ENCODE measurements at places on chromosomes 16 and 17.

DNA sequence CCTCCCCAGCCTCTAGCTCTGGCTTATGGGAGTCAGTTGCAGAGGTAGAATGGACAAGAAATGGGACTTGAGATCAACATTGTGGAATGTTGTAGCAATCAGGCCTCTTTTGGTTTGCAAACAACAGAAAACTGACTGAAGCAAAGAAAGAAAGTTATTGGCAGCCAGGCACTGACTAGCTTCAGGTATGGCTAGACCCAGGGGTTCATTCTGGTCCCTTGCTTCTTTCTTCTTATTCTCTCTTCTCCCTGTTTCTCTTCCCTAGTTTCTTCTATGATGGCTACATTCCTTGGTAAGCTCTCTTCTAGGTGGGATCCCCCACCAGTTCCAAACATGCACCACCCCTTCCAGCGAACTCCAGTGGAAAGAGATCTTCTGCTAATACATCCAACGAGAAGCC is 154.3 kb downstream of the CPPED1 start:
- DNase-seq: no peak

DNA sequence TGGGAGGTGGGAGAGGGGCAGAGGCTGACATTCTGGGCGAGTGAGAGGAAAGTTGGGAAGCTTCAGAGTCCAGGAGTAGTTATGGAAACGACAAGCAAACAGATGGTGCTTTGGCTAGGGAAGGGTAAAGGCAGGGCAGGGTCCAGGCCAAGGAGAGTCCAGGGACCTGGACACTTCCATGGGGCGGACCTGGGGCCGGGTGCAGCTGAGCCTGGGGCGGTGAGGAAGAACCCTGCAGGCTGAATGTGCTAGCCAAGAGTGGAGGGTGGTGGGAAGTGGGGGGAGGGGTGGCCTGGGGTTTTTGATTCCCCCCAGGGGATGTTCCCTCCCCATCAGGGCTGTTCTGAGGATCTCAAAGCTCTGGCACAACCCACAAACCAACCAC is 2.6 kb downstream of the PPP1R9B start:
- no peak for DNase-seq

DNA sequence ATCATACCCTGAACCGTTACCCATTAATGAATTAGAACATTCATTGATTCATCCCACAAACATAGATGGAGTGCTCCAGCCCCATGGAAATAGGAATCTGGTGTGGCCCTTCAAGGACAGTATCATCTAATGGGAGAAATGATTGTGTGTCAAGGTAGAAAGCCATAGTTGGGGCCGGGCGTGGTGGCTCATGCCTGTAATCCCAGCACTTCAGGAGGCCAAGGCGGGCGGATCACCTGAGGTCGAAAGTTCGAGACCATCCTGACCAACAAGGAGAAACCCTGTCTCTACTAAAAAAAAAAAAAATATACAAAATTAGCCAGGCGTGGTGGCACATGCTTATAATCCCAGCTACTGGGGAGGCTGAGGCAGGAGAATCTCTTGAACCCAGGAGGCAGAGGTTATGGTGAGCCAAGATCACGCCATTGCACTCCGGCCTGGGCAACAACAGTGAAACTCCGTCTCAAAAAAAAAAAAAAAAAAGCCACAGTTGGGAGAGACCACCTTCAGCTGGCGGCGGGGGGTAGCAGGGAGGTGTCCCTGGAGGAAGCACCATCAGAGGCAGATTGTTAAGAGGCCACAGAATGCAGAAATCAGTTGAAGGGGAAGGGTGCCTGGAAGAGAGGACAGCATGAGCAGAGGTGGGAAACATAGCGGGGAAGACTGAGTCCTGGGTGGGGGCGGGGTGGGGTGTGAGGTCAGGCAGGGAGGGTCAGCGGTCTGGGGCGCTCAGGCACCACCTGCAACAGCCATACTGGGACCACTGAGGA is 60.0 kb downstream of the USP22 start:
- DNase-seq: no peak

DNA sequence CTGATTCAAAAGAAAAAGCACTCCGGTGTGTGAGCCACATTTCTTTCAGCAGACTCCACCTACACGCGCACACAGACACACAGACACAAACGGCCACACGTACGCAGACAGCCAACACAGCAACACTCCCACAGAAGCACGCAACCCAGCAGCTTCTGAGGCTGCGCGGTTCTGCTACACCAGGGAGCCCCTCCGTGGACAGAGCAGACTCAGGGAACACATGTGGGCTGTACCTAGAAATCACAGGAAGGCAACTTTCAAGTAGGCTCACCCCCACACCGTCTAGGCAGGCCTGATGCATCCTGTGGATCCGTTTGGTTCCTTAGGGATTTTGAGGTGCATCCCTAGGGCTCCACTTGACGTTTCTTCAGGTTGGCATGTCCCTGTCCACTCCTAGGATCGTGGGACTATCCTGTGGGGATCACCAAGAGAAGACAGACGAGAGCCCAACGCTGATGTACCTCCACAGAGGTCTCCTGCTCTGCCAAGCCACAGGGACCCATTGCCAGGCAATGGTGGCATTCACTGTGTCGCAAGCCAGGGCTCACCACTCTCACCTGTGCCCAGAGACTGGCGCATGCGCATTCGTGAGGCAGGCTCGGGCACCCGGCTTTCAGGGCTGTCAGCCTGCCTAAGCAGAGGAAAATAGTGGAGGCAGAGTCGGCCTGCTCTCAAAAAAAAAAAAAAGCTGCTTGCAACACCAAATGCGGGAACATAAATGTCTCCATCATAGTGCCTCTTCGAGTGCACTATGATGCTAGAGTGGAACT is 2333.3 kb downstream of the TP53TG3F start:
- no peak for DNase-seq

DNA sequence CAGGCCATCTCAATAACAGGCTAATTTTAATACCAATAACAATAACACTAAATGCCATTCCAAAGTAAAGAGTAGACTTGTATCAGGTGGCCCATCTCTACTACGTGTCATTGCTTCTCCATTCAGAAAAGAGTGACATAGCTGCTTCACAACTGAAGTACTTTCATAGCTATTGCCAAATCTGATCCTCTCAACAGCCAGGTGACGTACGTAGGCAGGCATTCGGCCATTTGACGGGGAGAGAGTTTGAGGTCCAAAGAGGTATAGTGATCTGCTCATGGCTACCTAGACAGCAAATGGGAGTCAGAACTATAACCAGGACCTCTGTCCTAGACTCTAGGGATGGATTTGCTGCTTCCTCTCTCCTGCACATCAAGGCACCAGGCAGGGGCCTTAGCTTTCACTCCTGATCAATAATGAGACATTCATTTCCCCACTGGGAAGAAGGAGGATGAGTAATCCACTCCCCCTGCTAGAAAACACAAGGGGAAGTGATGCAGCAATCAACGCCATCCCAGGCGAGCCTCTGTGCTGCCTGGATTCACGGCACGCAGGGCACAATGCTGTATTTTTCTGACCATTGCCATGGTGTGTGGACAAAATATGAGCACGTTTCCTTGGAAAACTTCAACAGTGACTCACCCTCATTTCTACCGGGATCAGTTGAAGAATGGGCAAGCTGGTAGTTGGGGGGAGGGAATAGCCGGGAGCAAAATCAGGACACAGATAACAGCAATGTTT is 80.9 kb downstream of the SPACA3 start:
- DNase-seq: no peak

DNA sequence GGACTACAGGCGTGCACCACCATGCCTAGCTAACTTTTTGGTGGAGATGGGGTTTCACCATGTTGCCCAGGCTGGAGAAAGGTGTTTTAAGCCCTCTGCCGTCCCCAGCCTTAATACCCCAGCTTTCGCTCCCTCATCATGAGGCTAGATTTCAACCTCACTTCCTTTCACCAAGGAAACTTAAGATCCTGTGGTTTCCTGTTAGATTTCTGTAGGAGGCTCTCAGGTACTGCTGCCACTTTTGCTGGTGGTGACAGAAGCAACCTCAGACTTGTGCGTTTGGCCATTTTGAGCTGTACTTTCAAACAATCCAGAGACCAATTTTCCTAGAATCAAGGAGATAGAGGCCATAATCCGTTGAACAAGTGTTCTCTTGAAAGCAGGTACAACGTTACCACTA is 36.2 kb downstream of the MPHOSPH6 start:
- DNase-seq: no peak

- no peak for DNase-seq
These were observed 5.2 kb downstream of the EPN2 start for GRCh38 chr17:19242323-19242722.

GRCh38 chr17:3838206-3838605 is 7.8 kb downstream of the NCBP3 start:
- DNase-seq: no peak

- no peak for DNase-seq
These were observed 1.9 kb downstream of the NECAB2 start for GRCh38 chr16:83969771-83970429.

GRCh38 chr16:68166264-68166663 is 69.7 kb downstream of the ESRP2 start:
- DNase-seq: no peak

DNA sequence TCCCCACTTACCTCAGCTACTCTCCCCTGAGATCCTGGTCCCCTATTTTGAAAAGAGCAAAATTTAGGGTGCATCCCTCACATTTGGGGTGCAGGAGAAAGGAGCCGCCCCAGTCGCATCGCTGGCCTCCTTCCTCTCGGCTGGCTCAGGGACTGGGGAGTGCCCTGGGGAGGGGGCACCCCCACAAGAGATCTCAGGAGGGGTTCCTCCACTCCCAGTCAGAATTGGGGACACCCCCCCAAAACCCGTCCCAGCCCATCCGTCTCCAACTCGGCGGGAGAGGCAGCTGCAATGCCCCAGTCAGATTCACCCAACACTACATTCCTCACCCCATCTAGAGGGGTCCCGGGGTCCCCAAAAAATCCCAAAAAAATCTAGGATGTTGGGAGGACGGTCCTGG is 3.5 kb upstream of the BCL6B start:
- no peak for DNase-seq

- no peak for DNase-seq
These were observed 17.2 kb upstream of the MPP2 start for GRCh38 chr17:43924558-43924957.

GRCh38 chr16:25835126-25835525 is 143.4 kb downstream of the HS3ST4 start:
- DNase-seq: no peak

- DNase-seq: no peak
These were observed 14.7 kb downstream of the GSPT1 start for GRCh38 chr16:11901091-11901490.

DNA sequence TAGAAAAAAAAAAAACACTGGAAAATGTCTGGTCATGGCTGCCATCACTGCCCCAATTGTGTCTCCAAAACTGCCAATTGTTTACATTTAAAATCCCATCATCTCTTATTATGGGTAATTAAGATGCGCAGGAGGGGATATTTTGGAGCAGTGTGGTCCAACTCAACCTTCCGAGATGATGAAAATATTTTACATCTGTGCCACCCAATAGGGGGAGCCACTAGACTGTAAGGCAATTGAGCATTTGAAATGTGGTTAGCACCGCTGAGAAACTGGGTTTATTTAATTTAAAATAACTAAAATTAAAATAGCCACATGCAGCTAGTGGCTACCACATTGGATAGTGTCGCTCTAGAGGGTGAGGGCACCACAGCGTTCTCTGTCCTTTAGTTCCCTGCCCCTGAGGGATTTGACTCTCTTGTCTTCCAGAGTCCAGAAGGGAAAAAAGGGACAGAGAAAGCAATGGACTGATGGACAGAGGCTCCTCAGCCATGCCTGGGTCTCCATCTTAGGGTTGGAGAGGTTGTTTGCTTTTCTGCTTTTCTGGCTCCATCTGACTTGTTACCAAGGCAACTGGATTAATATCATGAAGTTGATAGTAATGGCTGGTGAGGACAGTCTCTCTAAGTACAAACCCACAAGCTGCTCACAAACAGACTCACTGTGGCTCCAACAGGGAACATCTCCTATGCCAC is 3.5 kb downstream of the MPO start:
- no peak for DNase-seq

DNA sequence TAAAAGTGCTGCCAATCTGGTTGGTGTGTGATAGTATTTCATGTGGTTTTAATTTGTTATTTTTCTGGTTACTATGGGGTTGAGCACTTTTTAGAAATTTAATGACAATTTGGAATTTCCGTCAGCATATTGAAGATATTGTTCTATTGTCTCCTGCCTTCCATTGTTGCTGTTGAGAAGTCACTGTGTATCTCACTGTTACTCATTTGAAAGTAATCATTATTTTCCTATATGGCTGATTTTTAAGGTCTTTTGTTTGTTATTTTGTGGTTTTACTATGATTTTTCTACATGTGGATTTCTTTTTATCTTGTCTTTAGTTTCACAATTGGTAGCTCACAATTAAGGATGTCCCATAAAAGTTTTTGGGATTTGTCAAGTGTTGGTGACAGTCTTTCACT is 8.2 kb downstream of the KRT26 start:
- no peak for DNase-seq

DNA sequence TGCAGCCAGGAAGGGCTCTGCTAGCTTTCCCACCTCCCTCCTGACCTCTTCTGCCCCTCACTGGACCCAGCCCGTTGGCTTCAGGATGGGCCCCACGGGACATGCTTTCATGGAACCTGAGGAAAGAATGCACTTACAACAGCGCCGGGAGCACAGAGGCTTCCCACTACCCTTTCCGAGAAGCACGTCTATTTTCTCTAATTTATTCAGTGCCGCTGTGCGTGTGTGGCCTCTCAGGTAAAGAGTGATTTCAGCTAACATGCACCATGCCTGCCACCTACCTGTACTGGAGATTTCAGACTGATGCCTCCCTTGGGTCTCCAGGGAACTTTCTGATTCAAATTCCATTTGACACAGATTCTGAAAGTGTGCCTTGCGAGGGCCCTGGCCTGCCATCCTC is 140.1 kb downstream of the CYLD start:
- no peak for DNase-seq

DNA sequence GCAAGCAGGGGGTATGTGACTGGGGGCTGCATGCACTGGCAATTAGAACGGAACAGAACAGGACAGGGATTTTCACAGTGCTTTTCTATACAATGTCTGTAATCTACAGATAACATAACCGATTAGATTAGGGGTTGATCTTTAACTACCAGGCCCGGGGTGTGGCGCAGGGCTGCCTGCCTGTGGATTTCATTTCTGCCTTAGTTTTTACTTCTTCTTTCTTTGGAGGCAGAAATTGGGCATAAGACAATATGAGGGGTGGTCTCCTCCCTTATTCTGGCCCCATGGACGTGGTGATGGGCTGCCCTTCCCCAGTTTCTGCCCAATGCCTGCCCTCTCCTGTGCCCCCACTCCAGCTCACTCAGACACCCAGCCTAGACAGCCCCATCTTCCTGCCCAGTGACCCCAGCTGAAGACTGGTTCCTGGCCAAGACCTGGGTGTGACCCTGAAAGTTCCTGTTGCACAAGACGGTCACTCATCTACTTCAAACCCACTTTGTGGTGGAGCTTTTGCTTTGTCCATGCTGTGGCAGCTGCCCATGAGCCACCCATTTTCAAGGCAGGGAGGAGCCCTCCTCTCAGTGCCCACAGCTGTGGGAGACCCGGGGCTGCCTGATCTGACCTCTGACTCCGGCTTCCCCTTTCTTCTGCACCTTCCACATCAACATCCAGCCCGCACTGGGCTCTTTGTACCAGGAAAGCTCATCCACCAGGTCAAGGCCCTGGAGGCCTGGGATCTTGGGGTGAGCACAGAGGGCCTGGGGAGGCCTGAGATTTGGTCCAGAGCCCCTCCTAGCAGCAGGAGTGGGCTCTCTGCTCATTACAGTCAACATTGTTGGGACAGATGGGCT is 18.6 kb downstream of the ALOX12B start:
- no peak for DNase-seq

- DNase-seq: no peak
These were observed 70.3 kb downstream of the N4BP1 start for GRCh38 chr16:48539485-48540221.
